KG1 (cell line): ENCODE measurements at places on chromosomes 1 and 21.

GRCh38 chr1:201966171-201966570 is 10.9 kb downstream of the TIMM17A start:
- DNase-seq: no peak

DNA sequence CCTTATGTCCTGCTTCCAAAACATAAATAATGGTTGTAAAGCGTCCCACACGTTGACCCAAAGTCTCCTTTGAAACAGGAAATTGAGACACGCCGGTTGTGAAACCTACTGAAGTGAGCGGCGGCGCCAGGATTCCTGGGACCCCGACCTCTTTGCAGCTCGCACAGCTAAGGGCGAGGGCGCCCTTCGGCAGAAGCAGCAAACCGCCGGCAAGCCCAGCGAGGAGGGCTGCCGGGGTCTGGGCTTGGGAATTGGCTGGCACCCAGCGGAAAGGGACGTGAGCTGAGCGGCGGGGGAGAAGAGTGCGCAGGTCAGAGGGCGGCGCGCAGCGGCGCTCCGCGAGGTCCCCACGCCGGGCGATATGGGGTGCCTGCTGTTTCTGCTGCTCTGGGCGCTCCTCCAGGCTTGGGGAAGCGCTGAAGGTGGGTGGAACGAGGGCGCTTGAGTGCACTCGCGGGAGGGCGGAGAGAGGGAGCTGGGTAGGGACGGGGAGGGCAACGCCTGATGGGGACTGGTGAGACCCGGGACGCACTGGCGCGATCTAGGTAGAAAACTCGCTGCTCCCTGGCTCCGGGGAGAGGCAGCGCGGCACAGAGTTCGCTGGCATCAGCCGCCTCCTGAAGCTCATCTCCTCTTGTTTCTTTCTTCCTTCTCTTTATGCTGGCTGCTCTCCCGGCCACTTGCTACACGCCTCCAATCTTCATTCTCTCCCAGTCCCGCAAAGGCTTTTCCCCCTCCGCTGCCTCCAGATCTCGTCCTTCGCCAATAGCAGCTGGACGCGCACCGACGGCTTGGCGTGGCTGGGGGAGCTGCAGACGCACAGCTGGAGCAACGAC is at the start of gene CD1D:
CD1D (plus strand) TSS at position 155 of the 836 bp plus-strand sequence; CDS start at position 362, 207 bp downstream.
- DNase-seq: no peak

GRCh38 chr21:44078411-44078981 is 28.7 kb upstream of the PWP2 start:
- DNase-seq: no peak

DNA sequence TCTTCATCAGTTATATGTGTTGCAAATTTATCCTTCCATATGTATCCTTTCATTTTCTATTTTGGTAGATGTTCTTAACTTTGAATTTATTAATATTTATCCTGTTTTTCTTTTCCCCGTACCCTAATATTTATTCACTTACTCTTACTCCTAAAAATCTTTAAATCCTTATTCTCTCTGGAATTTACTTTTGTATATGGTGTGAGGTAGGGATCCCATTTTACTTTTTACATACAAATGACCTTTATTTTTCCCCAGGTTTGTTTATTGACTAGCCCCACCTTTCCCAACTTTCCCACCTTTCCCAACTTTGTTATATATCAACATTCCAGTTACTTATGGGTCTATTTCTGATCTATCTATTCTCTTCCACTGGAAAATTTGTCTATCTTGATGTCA is 21.7 kb upstream of the ADAR start:
- DNase-seq: no peak

DNA sequence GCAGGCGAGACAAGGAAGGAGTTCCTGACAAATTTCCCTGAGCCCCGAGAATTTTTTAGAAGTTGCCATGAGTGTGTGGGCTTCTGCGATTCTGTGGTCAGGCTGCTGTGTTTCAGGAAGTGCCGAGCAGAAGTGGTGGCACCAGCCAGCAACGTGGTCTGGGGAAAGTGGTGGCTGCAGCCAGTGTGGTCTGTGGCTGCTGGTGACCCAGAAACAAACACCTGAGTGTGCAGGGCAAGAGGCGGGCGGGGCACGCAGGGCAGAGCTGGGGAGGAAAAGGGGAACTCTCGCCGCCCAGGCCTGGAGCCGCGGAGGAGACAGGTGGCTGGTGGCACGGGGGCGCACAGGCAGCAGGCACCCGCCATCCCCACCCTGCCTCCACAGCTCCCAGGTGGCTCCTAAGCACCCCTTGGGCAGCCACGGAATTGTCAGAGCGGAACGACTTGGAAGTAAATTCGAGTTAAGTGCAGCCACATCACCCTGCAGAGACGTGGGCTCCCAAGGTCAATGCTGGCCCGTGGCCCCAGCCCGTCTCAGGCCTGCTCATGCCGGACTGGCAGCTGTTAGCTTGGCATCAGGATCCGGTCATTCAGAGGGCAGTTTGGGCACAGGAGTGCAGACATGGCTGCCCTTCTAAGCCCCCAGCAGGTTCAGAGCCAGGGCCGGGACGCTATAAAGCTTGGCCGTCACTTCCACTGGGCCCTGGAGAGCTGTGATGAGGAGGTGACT is 25.1 kb downstream of the PRDM16 start:
- no peak for DNase-seq

DNA sequence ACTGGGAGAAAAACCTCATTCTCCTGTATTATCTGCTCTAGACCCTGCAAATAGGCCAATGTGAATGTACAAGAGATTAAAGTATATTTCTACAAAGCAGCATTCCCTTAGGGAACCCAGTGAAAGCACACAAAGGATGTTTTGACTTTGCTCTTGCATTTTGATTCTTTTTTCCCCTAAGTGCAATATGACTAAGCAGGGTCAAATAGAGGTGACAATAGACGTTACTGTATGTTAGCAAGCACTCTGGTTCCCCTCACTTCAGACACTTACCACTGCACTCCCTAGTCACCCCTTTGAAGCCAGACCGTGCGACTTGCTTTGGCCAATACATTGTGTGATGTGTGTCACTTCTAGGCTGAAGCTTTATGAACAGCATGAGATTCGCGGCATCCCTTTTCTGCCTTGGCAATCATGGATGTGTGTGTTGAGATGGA is 209.7 kb downstream of the RHOU start:
- DNase-seq: no peak

GRCh38 chr21:42690586-42690985 is 37.2 kb downstream of the PDE9A start:
- no peak for DNase-seq

DNA sequence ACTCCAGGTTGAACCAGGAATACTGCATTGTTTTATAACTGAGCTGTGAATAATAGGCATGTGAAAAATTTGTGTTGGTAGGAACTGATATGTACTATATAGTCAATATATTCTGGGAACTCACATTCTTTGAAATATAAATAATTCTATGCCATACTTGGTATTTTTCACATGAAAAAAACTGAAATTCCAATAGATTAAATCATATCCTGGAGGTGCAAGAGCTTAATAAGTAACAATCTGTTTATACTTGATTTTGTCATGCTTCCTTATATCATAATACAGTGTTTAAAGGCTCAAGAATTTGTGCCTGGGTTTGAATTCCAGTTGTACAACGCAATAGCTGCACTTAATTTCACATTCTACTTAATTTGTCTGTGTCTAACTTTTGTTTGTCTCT is 387.0 kb downstream of the USP25 start:
- no peak for DNase-seq

DNA sequence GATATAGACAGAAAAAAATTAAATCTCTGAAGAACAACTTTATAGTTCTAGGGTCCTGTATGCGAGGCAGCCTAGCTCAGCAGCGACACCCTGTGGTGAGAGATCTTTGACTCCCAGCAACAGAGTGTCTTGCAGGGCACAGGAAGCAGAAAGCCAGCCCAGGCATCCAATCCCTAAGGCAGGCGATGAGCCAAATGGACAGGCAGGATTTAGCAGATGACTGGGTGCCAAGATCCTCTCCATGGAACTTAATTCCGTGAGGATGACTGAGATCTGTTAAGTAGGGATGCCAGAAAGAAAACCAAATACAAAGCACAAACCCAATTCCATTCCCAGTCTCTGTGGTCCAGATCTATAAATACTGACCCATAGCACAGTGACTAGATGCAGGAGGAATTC is 38.8 kb downstream of the HLCS start:
- DNase-seq: peak; percentile 27

DNA sequence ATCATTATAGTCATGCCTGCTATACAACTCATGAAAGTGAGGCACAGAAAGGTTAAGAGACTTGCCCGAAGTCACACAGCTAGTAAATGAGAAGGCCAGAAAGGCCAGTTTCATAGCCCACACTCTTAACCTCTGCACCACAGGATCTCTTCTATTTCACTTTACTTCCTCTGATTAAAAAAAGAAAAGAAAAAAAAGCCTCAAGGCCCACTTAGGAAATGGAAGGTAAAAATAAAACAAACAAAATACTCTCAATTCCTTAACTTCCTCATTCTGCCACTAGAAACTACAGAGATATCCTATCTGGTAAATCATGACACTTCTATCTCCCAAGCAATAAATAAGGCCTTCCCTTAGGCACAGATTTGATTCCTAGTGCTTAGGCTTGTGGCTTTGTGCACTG is 7.6 kb upstream of the ENAH start:
- DNase-seq: no peak

DNA sequence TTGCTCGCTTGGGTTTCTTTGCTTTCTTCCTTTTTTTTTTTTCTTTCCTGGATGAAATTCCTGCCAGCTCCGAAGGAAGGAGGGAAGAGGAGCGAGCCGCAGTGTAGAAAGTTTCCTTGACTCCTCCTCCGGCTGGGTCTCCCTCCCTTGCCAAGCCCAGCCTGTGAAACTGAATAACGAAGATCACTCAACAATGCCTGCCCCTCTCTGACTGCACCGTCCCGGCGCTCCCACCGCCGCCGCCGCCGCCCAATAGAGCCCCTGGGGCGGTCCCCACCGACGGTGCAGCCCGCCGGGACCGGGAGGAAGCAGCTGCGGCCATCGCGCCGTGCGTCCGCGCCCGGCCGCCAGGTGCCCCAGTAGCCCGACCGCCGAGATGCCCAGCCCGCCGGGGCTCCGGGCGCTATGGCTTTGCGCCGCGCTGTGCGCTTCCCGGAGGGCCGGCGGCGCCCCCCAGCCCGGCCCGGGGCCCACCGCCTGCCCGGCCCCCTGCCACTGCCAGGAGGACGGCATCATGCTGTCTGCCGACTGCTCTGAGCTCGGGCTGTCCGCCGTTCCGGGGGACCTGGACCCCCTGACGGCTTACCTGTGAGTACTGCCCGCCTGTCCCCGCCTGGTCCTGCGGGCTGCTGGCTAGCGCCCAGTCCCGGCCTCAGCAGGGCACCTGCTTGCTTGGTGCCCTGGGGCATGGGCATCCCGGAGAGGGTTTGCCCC is at the start of gene LGR6:
LGR6 (plus strand) TSS at position 186 of the 714 bp plus-strand sequence; CDS start at position 377, 191 bp downstream.
- DNase-seq: no peak

DNA sequence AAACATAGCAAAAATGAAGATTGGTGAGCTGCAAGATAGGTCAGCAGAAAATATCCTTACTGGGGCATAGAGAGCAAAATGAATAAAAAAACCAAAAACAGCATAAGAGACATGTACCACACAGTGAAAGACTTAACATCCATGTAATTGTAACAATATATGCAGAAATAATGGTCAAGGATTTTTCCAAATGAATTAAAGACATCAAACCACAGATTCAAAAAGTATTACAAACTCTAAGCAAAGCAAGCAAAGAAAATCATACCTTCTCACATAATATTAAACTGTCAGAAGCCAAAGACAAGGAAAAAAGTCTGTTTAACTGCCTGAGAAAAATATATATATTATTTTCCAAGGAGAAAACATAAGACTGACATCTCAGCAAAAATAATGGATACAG is 111.3 kb downstream of the MIS18A start:
- no peak for DNase-seq

DNA sequence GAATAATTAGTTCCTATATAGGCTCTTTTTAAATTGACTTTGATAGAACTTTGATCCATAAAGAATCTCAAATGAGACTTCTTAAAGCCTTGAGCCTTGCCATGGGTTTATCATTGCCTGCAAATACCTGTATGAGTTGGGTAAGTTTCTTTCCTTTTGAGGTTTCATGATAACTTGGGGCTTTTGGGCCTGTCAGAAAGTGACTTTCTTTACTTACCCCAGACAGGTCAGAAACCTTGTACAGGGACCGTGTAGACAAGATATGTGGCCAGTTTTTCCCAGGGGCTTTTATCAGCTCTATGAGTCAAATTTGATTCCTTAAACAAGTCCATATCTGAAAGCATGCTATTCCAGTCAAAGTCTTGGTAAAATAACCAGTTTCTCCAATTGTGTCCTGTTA is 17.3 kb downstream of the KCTD3 start:
- DNase-seq: no peak

GRCh38 chr1:52842643-52843310 is at the start of gene ZYG11A:
Gene ZYG11A, plus strand, starts transcription at chr1:52842760. Its CDS starts 124 bp downstream, at chr1:52842884.
- DNase-seq: peak; percentile 11

GRCh38 chr1:237789619-237790018 is 101.1 kb downstream of the ZP4 start:
- DNase-seq: no peak

DNA sequence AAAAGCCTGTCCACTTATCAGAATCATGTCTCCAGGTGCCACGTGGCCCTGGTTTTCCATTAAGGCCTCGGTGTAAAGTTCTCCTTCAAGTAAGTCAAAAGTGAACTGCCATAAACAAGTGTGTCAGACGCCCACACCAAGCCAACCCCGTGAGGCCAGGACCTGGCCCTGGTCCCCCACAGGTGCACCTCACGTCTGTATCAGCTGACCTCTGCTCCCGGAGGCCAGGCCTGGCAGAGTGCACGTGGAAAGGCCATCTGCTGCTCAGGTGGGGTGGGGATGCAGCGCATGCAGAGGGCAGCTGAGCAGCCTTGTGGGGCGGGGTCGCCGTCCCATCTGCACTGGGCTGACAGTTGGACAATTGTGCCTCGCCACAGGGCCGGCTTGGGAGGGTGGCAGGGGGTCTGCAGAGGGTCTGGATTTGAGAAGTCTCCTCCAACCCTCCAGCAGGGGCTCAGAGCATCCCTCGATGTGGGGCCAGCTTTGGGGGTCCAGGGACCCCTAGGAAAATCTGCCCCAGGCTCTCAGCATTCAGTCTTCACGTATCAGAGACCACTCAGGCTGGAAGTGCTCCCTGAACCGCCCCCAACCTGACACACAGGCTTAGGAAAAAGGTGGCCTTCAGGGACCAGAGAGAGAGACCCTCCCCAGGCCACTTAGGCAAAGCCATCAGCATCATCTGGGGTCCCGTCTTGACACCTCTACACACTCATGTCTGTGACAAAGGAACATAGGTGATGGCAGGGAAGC is 3.0 kb downstream of the SLC19A1 start:
- no peak for DNase-seq

DNA sequence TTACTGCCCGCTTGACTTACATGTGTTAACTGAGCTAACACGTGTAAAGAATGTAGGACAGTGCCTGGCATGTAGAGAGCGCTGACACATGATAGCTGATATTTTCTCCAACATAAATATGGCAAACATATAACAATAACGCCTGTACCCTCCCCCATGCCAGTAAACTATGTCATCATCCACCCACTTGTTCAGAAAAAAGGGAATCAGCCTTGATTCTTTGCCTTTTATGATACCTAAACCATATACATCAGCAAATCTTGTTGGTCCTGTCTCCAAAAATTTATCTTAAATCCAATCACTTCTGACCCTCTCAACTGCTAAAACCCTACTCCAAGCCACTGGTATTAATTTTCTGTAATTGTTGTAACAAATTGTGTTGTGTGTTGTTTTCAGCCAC is 1.1 kb upstream of the ZNF692 start:
- no peak for DNase-seq
